ENCODE measurements at places on chromosomes 11 and 22.

DNA sequence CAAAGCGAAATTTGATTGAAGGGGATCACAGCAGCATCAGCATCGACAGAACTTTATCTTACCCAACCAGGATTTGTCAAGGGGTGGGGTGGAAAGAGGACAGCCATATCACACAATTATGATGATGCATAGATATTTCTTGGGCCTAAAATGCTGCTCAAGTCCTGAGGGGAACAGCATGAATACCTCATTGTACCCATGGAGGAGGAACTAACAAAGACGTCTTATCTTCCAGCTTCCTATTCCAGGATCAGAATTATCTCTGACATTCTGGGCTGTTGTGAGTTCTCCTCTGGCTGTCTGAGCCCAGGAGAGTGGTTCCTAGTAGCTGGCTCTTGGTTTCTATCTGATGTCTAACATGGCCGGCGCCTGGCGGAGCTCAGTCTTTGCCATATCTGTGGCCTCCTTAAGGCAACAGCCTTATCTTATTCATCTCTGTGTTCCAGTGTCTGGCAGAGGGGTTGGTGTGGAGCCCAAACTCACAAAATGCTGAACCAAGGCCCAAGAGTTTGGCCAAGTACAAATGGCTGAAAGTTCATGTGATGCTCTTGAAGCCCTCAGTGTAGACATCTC, 68.2 kb upstream of the TIMP3 start:
- no peak for DNase-seq

GRCh38 chr22:37626556-37627075, 12.9 kb upstream of the SH3BP1 start:
- DNase-seq: no peak

DNA sequence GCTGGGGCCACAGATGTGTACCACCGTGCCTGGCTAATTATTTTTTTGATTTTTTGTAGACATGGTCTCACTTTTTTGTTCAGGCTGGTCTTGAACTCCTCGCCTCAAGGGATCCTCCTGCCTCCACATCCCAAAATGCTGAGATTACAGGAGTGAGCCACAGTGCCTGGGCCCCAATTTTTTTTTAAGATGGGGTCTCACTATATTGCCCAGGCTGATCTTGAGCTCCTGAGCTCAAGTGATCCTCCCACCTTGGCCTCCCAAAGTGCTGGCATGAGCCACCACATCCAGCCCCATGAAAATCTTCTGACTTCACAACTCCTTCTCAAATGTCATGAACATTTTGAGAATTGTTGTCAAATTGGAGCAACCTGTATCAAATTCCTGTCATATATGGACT, 2.3 kb upstream of the ANKRD54 start:
- no peak for DNase-seq

GRCh38 chr11:121417055-121417551, 35.0 kb upstream of the SORL1 start:
- DNase-seq: peak; percentile 29

GRCh38 chr11:29629286-29629685, 387.5 kb downstream of the KCNA4 start:
- no peak for DNase-seq

DNA sequence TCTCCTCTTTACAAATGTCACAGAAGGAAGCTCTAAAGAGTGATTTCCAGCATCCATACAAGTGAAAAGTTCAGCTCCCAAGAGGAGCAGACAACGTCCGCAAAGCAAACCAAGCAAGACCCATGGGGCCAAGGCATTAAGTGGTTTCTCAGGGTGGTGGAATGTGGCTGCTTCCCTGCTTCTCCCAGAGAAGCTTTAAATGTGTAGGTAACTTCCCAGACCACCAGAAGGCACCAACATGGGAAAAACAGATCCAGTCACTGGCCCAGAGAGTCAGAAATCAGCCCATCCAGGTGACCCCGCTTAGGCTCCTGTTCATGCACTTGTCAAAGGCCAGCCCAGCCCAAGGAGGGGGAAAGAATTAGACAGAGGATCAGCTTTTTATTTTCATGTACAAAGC, 13.3 kb upstream of the PHF21A start:
- DNase-seq: no peak

GRCh38 chr11:19790831-19791552, 78.4 kb downstream of the NAV2 start:
- DNase-seq: no peak

DNA sequence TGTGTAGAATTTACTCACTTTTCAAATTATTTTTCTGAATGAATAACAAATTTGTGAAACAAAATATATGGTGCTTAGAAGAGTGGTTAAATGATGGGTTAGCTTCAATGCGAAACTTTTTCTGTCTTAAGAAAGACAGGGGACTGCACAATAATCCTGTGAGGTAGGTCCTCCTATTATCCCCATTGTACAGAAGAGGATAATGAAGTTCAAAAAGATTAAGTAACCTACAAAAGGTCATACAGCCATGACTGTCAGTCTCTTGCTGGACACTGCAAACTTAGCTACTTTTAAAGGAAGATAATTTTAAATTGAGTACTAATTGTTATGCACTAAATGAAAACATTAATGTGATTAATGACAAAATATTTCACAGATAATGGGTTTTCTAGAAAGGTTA, 5.0 kb downstream of the OOSP3 start:
- no peak for DNase-seq

DNA sequence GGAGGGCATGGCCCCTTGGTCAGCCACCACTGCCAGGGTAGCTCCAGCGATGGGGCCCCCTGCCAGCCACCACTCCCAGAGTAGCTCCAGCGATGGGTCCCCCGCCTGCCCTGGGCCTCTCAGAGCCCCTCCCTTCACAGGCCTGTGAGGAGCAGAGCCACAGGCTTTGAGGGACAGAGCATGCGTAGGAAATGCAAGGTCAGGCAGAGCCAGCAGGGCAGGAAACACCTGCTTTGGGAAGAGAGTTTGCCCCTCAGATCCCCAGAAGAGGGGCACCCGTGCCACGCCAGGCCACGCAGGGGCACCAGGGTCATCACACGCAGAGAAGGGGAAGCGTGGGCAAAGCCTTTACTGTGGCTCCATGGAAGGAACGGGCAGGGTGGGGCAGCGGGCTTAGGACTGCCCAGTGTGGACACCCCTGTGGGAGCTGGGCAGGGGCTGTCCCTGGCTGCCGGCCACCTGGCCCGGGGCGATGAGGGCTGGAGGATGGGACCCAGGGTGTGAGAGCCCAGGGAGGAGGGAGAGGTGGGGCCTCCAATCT, 477.8 kb downstream of the BRD1 start:
- no peak for DNase-seq

DNA sequence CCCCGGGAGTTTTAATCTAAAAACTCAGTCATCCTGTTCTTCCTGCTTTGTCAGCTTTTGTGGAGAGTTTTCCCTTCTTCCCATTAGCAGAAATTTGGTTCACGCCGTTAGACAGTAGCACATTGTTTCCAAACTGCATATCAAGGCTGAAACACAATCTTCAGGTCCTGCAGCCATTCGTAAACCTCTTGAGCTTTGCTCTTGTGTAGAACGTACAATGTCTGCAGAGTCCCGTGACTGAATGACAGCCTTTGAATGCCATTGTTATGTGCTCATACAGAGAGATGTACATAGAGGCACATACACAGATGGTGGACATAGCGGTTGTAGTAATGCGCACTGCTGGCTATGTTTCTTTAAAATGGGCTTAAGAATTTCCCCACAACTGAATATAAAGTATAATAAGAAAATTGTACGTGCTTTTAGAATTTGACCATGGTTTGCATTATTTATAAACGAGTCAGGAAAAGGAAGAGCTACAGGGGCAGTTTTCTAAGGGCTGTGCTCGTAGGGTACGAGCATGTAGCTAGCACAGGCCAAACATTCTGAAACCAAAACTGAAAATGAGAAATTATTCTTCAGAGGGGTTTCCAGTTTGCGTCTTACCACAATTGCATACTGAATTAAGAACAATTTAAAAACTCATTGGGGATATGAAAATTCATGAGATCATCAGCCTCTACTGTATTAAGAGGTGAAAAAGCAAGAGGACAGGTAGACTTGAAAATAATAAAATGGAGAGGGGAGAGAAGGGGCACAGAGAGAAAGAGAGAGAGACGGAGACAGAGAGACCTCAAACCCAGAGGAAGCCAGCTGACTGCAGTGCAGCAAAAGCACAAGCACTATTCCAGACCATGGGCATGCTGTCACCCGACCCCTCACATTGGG, 310.1 kb downstream of the CADM1 start:
- DNase-seq: no peak

DNA sequence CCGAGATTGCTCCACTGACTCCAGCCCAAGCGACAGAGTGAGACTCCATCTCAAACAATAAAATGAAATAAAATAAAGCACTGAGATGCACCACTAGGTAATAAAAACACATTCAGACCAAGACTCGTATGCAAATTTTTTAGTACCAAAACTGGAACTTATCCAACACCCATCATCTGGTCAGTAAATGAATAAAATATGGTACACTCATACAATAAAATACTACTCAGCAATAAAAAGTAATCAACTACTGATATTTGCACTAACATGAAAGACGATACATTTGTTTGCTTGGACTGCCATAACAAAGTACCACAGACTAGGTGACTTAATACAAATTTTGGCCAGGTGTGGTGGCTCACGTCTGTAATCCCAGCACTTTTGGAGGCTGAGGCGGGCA, 17.8 kb upstream of the POLD3 start:
- no peak for DNase-seq

DNA sequence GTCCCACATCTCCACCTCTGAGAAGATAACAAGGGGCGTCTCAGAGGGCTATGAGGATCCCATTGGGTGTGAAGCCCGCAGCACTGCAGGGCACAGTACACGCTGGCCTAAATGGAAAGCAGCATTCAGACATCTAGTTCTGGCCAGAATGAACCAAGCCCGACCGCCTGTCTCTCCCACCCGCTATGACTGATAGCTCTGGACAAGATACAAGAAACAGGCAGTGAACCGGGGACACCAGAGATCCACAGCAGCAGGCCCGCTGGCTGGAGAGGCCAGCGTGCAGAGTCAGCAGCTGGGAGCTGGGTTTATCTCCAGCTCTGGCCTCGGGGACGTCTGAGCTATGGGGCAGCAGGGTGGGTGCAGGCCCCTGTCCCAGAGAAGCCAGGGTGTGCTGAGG, 9.6 kb downstream of the CERK start:
- no peak for DNase-seq

DNA sequence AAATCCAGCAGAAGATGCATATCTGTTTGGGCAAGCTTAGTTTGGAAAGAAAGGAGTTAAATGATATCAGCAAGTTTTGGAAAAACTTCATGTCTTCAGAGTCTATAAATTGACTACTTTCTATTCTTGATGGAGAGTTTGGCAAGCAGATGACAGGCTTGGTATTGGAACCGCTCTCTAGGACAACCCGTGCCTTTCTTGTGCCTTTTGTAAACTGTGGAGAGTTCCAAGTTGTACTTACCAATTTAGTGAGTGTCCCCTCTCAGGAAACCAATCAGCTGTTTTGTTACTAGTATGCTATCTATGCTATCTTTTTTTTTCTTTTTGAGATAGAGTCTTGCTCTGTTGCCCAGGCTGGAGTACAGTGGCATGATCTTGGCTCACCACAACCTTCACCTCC, 43.7 kb upstream of the CTTN start:
- DNase-seq: no peak

- no peak for DNase-seq
These were observed 162.9 kb downstream of the DLG2 start for GRCh38 chr11:85464283-85464682.

DNA sequence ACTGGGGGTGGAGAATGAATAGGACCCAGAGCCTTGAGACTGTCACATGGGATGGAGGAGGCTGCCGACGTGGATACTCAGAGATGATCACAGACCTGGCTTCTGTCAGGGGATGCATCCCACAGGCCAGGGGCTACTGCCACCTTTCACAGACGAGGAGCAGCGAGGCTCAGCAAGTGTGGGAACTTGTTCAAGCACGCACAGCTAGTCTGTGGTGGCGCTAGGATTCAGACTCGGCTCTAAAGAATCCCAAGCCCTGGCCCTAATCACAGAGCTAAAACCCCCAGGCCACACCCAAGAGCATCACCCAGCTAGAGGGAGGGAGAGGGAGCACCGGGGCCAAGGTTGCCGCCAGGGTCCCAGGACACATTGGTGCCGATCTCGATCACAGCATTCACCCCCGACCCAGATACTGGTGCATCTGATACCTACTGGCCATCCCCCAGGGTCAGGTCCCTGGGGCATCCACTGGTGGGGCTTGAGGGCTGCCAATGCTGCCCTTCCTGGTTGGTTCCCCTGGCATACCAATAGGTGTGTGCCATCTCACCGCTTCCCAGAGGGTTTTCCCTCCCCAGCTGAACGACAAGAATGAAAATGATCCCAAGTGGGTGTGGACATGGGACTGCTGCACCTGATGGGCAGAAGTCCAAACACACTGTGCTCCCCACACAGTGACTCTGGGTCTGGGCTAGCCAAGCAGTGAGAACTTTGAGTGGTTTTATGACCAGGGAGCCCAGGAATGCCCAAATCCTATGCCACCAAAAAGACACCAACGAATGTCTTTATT, 6.2 kb downstream of the CHST1 start:
- DNase-seq: no peak

DNA sequence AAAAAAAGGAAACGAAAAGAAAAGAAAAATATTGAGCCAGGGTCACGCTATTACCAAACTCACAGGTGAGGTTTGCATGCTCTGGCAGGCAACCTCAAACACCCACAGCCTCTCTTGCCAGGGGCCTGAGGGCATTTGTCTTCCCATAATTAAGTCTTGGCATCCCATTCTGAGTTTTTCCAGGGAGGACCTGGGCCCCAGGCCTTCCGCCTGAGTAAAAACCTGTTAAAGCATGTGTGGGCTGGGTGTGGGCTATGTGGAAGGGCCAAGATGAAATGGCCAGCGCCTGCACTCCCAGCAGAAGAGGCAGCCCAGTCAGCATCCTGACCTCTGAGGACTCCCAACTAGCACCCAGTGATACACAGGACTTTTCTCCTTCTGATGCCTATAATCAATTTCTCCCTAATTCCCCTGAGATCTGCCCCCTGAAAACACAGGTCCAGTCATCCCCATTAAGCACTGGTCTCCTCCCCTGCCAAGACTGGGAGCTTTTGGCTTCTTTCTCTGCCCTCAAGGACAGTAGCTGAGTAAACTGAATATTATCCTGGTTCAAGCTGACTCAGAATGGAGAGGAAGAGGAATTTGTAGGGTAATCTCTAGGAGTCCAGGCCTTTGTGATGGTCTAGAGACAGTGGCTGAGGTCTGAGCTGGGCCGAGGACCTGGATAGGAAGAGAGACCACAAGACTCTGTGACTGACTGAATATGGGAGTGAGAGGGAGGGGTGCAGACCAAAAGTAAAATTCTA, 35.6 kb upstream of the ACER3 start:
- no peak for DNase-seq

- no peak for DNase-seq
These were observed 739.8 kb downstream of the OPCML start for GRCh38 chr11:132792341-132793140.

DNA sequence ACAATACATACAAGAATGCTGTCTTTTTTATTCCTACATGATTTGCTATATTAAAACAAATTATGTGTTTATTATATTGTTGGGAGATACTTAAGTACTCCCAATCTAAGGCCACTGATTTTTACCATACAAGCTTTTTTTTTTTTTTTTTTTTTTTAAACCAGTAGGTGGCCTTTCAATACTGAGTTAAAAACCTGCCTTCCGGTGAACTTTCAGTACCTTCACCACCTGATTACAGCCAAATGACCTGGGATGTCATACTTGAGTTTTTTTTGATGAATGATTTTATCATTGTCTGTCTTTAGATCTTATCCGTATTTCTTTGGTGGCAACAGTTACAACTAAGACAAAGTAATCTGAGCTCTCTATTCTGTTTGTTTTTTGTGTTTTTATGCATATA, 94.0 kb upstream of the FOLH1 start:
- no peak for DNase-seq

GRCh38 chr11:19978668-19979518, 181.4 kb downstream of the DBX1 start:
- no peak for DNase-seq

Measured in stimulated activated CD4-positive, alpha-beta T cell treated with anti-CD3 and anti-CD28 coated beads, Interleukin-15, amount 100 ng/mL, for 1 hour (primary cell).